ENCODE measurements at places on chromosomes 5 and 9. TPM values are rescaled to one million over a fixed set of nuclear protein-coding genes. Genes with fewer than 3 reads are reported as not detected.

AIF1L gene
- 0.75 TPM for total RNA-seq

IPO11 gene
- total RNA-seq, result 13.2 TPM

KCNV2 gene
- total RNA-seq, result not detected

MOB3B gene
- total RNA-seq, result 0.06 TPM

PAX5 gene
- total RNA-seq, result not detected

TMEM252 gene
- total RNA-seq, result not detected

FCN2 gene
- total RNA-seq, result not detected

GGTA1 gene
- total RNA-seq, result 1.1 TPM

BRINP1 gene
- 23.7 TPM for total RNA-seq

PCDHB11 gene
- 0.34 TPM for total RNA-seq

BASP1 gene
- 83.3 TPM for total RNA-seq

INSL6 gene
- not detected for total RNA-seq

UBAP2 gene
- total RNA-seq, result 18.0 TPM

CHSY3 gene
- total RNA-seq, result 6.3 TPM

BAAT gene
- 0.06 TPM for total RNA-seq

SLC1A3 gene
- 12.3 TPM for total RNA-seq

CYLC2 gene
- total RNA-seq, result not detected

CDO1 gene
- total RNA-seq, result 7.2 TPM

HSPB3 gene
- not detected for total RNA-seq

PCDHB3 gene
- total RNA-seq, result 0.34 TPM

AGPAT2 gene
- 42.3 TPM for total RNA-seq

ZNF367 gene
- 0.50 TPM for total RNA-seq

SMIM15 gene
- 27.0 TPM for total RNA-seq

Measured in cardiac ventricle fibroblast (primary cell).